ENCODE measurements at places on chromosomes 3 and 15. TPM values are rescaled to one million over a fixed set of nuclear protein-coding genes. Genes with fewer than 3 reads are reported as not detected.

GRCh38 chr15:74275957-74276356 is 39.8 kb downstream of the CCDC33 start:
- H3K4me1 ChIP-seq: 0 out of 2 replicates have a peak, but pooled peaks cover 2% of the 10 kb centered on the region
- H3K27me3 ChIP-seq: no peaks in the 10 kb centered on the region
- H3K27ac ChIP-seq: no peak overlapping the region
- no peak for DNase-seq

DNA sequence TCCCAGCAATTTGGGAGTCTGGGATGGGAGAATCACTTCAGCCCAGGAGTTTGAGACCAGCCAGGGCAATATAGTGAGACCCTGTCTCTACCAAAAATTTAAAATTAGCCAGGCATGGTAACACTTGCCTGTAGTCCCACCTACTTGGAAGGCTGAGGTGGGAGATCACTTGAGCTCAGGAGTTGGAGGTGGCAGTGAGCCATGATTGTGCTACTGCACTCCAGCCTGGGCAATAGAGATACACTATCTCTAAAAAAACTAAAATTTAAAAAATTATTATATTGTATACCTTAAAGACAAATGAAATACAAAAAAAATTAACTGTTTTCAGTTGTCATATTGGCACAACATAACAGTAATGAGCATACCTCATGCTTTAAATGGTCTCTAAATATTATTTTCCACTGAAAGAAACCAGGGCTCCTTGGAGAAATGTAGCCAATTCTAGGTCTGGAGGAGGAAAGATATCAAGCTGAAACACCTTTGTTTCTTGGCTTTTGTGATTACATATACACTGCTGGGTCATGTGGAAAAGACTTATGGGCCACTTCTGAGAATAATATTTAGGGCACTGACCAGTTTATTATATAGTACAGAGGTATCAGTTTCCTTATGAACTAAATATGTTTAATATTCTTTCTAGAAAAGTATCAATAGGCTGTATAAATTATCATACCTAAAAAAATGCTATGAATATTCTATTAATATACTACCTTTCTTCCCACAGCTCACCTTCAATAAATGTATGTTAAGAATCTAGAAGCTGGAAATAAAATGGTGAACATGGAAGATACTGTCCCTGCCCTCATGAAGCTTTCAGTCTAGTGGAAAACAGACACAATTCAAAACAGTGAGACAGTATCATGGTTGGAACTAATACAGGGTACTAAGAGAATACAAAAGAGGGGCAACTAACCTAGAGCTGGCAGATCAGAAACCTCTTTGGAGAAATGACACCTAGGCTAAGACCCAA is 119.5 kb downstream of the TMCC1 start:
- no peaks in the 10 kb centered on the region for H3K27me3 ChIP-seq
- H3K4me3 ChIP-seq: no peak overlapping the region
- DNase-seq: no peak
- H3K27ac ChIP-seq: no peak overlapping the region
- no peaks in the 10 kb centered on the region for H3K4me1 ChIP-seq

GRCh38 chr3:130968221-130968620 is 58.4 kb downstream of the ASTE1 start:
- H3K27ac ChIP-seq: no peak overlapping the region
- no peaks in the 10 kb centered on the region for H3K4me1 ChIP-seq
- no peak for DNase-seq

GRCh38 chr3:18334837-18335601 is 90.1 kb downstream of the SATB1 start:
- no peaks in the 10 kb centered on the region for H3K4me1 ChIP-seq
- no peak overlapping the region for H3K4me3 ChIP-seq
- no peak for DNase-seq
- H3K27me3 ChIP-seq: no peaks in the 10 kb centered on the region
- no peak overlapping the region for H3K27ac ChIP-seq

GRCh38 chr15:70345251-70346019 is 247.7 kb upstream of the TLE3 start:
- no peaks in the 10 kb centered on the region for H3K36me3 ChIP-seq
- no peaks in the 10 kb centered on the region for H3K27me3 ChIP-seq
- H3K4me1 ChIP-seq: peaks cover 3% of the 10 kb centered on the region
- peak; percentile 29 for DNase-seq
- H3K4me3 ChIP-seq: no peak overlapping the region

DNA sequence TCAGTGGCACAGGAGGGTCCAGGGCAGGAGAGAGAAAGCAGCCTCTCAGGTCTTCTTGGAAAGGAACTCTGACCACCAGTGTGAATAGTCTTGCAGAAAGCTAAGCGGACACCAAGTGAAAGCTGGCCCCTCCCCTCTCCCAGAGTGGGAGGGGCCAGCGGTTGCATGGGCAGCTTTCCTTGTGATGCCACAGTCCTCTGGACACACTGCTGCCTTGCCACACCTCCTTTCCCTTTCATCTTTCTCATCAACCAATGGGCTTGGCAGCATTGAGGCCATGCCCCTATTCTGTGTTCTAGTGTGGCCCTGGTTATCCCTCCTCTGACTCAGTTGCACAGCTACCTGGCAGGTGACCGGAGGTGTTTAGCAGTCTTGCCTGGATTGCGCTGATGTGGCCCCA is 49.7 kb upstream of the GOLGA6B start:
- H3K4me3 ChIP-seq: no peak overlapping the region
- no peaks in the 10 kb centered on the region for H3K4me1 ChIP-seq
- no peaks in the 10 kb centered on the region for H3K27me3 ChIP-seq
- no peaks in the 10 kb centered on the region for H3K36me3 ChIP-seq

DNA sequence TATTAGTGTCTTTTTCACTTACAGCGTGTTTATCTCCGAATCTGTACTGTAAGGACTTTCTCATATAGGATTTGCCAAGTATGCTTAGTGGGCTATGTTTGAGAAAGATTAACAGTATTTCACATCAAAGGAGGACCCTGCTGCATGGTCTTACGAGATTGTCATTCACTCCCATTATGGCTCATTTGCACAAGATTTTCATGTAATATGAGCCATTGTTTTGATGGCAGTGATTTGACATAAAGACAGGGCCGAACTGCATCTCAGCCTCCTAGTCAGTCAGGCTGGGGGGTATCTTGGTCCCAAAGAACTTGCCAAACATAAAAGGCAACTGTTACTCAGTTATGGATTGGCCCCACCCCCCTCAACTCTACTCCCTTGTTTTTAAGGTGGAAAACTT is 205.9 kb downstream of the ZIC1 start:
- peaks cover 3% of the 10 kb centered on the region for H3K4me1 ChIP-seq
- no peak overlapping the region for H3K4me3 ChIP-seq
- no peak overlapping the region for H3K27ac ChIP-seq
- no peak for DNase-seq
- H3K36me3 ChIP-seq: no peaks in the 10 kb centered on the region
- H3K27me3 ChIP-seq: no peaks in the 10 kb centered on the region

- H3K27me3 ChIP-seq: no peaks in the 10 kb centered on the region
- H3K4me1 ChIP-seq: peaks cover 2% of the 10 kb centered on the region
- no peak for DNase-seq
- H3K36me3 ChIP-seq: no peaks in the 10 kb centered on the region
Observed at GRCh38 chr3:171397089-171397488, 63.1 kb downstream of the TNIK start.

GRCh38 chr3:131699001-131699400 is 196.2 kb upstream of the MRPL3 start:
- DNase-seq: no peak
- H3K27me3 ChIP-seq: no peaks in the 10 kb centered on the region
- H3K4me1 ChIP-seq: no peaks in the 10 kb centered on the region

- H3K36me3 ChIP-seq: no peaks in the 10 kb centered on the region
- H3K27ac ChIP-seq: no peak overlapping the region
- H3K4me3 ChIP-seq: no peak overlapping the region
- H3K4me1 ChIP-seq: no peaks in the 10 kb centered on the region
Observed at GRCh38 chr3:64985072-64985471, 297.3 kb upstream of the ADAMTS9 start.

DNA sequence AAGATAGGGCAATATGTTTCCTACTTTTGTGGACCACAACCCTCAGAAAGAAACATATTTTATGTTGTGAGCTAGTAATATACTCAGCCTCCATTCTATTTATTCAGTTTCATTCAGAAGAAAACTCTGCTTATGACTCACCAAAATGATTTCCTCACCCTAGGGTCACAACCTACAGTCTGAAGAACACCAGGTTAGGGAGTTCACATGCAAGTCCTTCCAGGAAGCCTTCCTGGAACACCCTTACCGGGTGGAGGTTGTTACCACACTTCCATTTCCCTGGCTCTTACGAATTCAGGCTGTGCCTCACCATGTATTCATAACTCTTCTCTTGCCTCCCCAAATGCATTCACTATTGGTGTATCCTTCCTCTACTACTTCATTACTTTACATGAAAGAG is 228.0 kb upstream of the ADAMTS9 start:
- no peak for DNase-seq
- no peak overlapping the region for H3K4me3 ChIP-seq
- H3K36me3 ChIP-seq: no peaks in the 10 kb centered on the region
- no peaks in the 10 kb centered on the region for H3K27me3 ChIP-seq

DNA sequence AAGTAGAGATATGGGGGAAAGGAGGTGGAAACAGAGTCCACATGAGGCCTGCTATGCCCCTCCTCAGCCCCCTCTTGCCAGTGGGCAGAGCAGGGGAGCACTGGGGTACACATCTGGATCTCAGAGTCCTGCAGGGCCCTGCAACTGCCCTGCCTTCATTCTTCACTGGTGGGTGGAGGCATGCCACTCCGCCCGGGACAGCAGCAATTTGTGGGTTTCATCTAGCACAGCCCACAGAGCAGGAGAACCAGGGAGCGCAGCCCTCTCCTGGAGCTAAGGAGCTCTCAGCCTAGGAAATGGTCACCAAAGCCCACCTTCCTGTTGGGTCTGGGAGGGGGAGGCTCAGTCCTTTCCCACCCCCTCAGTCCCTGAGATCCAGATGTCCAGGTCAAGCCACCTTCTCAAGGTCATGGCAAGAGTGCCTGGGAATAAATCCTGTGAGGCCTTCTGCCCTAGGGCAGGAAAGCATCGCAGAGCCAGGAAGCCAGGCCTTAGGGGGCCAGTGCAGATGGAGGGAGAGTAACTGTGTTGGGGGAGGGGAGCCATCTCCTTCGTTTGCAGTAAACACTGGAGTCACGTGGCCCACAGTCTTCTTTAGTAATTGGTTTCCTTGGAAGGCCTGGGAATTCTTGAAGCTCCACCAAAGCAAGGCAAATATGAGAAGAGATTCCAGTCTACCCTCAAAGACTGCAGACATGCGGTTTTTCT is 31.0 kb downstream of the ANP32A start:
- peaks cover 28% of the 10 kb centered on the region for H3K36me3 ChIP-seq
- no peaks in the 10 kb centered on the region for H3K27me3 ChIP-seq
- no peak for DNase-seq
- no peak overlapping the region for H3K4me3 ChIP-seq

- H3K4me3 ChIP-seq: no peak overlapping the region
- no peak for DNase-seq
- H3K4me1 ChIP-seq: no peaks in the 10 kb centered on the region
- H3K27me3 ChIP-seq: no peaks in the 10 kb centered on the region
- no peaks in the 10 kb centered on the region for H3K36me3 ChIP-seq
Observed at GRCh38 chr15:49860101-49860500, 239.3 kb downstream of the DTWD1 start.

GRCh38 chr3:46183330-46183729 is 24.8 kb downstream of the CCR1 start:
- DNase-seq: no peak
- H3K27me3 ChIP-seq: no peaks in the 10 kb centered on the region
- H3K4me1 ChIP-seq: no peaks in the 10 kb centered on the region
- no peak overlapping the region for H3K27ac ChIP-seq

GRCh38 chr3:119018690-119019463 is 15.8 kb downstream of the IGSF11 start:
- H3K36me3 ChIP-seq: no peaks in the 10 kb centered on the region
- no peak overlapping the region for H3K27ac ChIP-seq
- no peaks in the 10 kb centered on the region for H3K27me3 ChIP-seq
- 0 out of 2 replicates have a peak, but pooled peaks cover 2% of the 10 kb centered on the region for H3K4me1 ChIP-seq

GRCh38 chr3:25906132-25906906 is 116.4 kb downstream of the OXSM start:
- H3K4me3 ChIP-seq: no peak overlapping the region
- no peaks in the 10 kb centered on the region for H3K4me1 ChIP-seq
- no peak for DNase-seq
- H3K27ac ChIP-seq: no peak overlapping the region
- H3K27me3 ChIP-seq: no peaks in the 10 kb centered on the region

GRCh38 chr3:5093731-5094130 is 28.4 kb upstream of the ARL8B start:
- H3K36me3 ChIP-seq: no peaks in the 10 kb centered on the region
- H3K27me3 ChIP-seq: no peaks in the 10 kb centered on the region
- DNase-seq: no peak
- no peak overlapping the region for H3K27ac ChIP-seq
- no peak overlapping the region for H3K4me3 ChIP-seq

- H3K4me1 ChIP-seq: no peaks in the 10 kb centered on the region
- no peak overlapping the region for H3K4me3 ChIP-seq
- no peaks in the 10 kb centered on the region for H3K36me3 ChIP-seq
Observed at GRCh38 chr15:92018535-92019239, 165.2 kb downstream of the SLCO3A1 start.

DNA sequence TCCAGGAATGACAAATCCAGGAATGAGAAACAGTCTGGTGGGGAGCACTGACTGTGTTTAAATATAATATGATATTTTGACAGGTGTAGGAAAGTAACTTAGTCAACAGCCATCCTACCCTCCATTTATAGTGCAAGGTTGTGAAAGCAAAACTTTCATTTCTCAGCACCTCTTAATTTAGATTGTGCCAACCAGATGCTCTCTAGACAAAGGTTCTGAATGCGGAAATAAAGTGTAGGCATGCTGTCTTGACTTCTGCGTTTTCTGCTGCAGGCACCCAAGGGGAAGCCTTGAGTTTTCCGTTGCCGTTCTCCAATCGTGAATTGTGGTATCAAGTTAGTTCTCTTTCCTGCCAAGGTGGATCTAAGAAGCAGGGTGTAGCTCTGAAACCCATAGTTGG is 261.9 kb upstream of the SUCLG2 start:
- H3K27me3 ChIP-seq: no peaks in the 10 kb centered on the region
- no peaks in the 10 kb centered on the region for H3K36me3 ChIP-seq
- no peaks in the 10 kb centered on the region for H3K4me1 ChIP-seq

GRCh38 chr3:55876560-55876959 is 389.5 kb upstream of the WNT5A start:
- DNase-seq: no peak
- no peak overlapping the region for H3K27ac ChIP-seq
- H3K4me1 ChIP-seq: peaks cover 5% of the 10 kb centered on the region
- H3K36me3 ChIP-seq: no peaks in the 10 kb centered on the region
- no peak overlapping the region for H3K4me3 ChIP-seq

DNA sequence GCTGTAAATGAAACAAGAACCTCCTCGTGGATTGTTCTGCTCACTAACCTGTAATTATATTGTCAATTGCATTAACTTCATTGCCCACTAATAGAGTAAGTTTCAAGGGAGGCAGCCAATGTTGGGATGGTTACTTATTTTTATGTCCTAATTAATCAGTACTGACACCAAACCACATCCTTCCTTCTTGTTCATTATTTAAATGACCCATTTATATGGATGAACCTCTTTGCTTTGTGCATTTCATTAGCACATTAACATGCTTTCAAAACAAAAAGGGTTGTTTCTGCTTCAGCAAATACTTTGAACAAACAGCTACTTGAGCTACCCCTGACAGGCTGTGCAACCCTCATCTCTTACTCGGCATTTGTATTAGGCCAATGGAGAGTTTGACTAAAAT is 374.2 kb downstream of the MECOM start:
- no peaks in the 10 kb centered on the region for H3K36me3 ChIP-seq
- DNase-seq: no peak
- no peak overlapping the region for H3K27ac ChIP-seq
- peaks cover 7% of the 10 kb centered on the region for H3K4me1 ChIP-seq

The ESYT3 gene
- polyA plus RNA-seq: 4.4 TPM

The GHSR gene
- polyA plus RNA-seq: not detected

The ZNF619 gene
- 2.3 TPM for polyA plus RNA-seq

The CCDC39 gene
- polyA plus RNA-seq: 0.12 TPM

The THSD4 gene
- 2.5 TPM for polyA plus RNA-seq

The DPH3 gene
- polyA plus RNA-seq: 9.8 TPM

The OR5K2 gene
- polyA plus RNA-seq: not detected

The IL17RE gene
- 3.4 TPM for polyA plus RNA-seq

The IL17RB gene
- 13.3 TPM for polyA plus RNA-seq

The ISLR gene
- polyA plus RNA-seq: 0.82 TPM
